Muscle of arm (tissue), 14 donors: ENCODE measurements at places on chromosomes 4 and X.
A peak's percentile ranks its signal among the peaks of the same experiment; 100 is the strongest.

GRCh38 chr4:59676389-59676788, 1523.7 kb upstream of the ADGRL3 start:
- no peak for DNase-seq

DNA sequence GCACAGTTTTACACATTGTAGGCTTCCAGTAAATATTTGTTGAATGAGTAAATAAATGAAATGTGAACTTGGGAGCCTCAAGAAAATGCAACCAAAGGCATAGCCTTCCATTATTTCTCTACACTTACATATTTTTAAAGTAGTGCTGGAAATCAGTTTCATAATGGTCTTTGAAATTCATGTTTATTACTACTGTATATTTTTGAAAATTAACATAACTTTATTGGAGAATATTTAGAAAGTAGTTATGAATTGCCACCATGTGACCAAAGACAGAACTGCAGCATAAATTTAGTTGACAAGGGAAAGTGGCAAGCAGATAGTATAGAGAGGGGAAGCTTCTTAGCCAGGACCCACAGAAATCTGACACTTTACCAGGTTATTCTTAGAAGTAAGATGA, 6.4 kb downstream of the TCEAL8 start:
- peak; percentile 15 for DNase-seq

GRCh38 chr4:67104145-67104544, 441.2 kb downstream of the CENPC start:
- DNase-seq = no peak

DNA sequence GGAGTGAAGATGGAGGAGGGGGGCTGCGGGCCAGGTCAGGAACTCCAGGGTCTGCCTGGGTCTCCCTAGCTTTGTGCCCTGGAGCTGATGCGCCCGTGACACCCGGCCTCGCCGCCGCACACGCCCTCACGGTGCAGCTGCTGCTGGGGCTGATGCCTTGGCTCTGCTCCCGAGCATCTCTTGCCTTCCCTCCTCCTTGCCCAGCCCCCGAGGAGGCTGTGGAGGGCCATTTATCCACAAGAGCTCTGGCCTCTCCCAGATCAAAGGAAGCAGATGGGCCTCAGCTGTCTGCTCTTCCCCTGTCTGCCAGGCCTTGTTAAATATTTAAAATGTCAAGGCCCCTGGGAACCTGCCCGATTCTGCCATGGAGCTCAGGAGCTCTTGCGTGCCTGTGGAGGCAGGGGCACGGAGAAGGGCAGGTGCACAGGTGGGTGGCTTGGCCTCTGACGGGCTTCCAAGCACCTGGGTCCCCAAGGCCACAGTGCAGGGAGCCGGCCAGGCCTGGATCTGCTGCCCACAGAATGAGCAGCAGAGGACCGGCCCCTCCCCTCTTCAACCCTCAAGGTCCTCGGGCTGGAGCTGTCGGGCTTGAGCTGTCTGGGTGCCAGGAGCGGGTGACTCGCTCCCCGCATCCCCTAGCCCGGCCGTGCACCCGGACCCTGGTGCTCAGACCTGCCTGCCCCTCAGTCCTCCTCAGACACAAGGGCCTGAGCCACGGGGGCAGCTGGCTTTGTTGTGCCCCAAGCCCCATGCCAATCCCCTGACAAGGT, 20.3 kb downstream of the ATP2B3 start:
- no peak for DNase-seq

DNA sequence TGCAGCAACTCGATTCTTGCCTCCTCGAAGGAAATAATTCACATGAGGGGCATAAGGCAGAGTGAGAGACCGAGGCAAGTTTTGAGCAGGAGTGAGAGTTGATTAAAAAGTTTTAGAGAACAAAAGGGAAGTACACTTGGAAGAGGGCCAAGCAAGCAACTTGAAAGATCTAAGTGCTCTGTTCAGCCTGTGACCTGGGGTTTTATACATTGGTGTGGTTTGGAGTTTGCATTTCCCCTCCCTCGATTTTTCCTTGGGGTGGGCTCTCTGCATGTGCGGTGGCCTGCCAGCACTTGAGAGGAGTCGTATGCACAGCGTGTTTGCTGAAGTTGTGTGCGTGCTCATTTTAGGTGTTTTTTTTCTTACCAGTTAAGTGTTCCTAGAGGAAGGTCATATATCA, 356.4 kb downstream of the KLHL4 start:
- DNase-seq = no peak

DNA sequence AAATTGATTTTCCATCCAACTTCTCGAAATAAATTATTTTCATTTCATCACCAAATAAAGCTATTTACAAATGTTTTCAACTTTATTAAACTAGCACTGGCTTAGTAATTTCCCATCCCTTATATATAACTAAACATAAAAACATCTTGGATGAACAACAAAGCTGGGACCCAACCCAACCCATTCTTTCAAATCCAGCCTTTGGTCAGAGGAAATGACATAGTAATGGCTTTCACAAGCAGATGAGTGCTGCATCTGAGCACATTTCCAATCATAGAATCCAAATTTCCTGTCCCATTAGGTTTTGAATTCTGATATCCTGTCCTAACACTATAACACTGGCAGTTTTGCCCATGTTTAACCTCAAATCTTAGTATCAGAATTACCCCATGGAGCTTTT, 7.9 kb upstream of the EMCN start:
- DNase-seq = peak; percentile 49

GRCh38 chr4:81148576-81148975, 66.4 kb downstream of the PRKG2 start:
- no peak for DNase-seq

GRCh38 chr4:113328514-113328913, 279.1 kb downstream of the ANK2 start:
- no peak for DNase-seq

GRCh38 chr4:103074744-103075434, 1.7 kb downstream of the SLC9B2 start:
- no peak for DNase-seq

- no peak for DNase-seq
Observed at GRCh38 chrX:74292808-74293123, 11.2 kb upstream of the ZCCHC13 start.

DNA sequence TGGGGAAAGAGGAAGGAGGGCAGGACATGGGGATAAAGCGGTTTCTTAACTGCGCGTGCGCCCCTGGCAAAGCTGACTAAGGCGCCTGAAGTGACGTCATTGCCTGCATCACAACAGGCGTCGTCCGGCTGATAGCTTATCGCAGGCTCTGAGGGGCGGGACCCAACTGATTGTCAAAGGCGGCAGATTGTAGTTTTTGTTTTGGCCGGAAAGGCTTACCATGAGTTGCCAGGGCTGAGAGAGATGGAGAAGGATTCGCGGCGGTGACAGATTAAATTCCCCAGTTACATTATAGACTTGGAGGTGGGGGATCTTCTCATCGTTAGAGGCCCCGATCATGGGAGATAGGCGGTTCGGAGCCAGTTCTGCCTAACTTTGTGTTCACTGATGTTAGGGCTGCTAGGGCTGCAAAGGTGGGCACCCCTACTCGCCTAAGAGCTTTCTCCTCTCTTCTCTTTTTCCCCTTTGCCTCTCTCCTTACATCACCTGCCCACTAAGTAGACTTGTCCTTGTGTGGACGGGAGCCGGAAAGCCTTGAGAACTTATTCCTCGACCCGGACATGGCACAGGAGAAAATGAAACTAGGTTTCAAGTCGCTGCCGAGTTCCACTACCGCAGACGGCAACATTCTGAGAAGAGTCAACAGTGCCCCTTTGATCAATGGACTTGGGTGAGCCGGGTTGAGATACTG, 148.9 kb upstream of the PLAC1 start:
- DNase-seq = peak; percentile 90

DNA sequence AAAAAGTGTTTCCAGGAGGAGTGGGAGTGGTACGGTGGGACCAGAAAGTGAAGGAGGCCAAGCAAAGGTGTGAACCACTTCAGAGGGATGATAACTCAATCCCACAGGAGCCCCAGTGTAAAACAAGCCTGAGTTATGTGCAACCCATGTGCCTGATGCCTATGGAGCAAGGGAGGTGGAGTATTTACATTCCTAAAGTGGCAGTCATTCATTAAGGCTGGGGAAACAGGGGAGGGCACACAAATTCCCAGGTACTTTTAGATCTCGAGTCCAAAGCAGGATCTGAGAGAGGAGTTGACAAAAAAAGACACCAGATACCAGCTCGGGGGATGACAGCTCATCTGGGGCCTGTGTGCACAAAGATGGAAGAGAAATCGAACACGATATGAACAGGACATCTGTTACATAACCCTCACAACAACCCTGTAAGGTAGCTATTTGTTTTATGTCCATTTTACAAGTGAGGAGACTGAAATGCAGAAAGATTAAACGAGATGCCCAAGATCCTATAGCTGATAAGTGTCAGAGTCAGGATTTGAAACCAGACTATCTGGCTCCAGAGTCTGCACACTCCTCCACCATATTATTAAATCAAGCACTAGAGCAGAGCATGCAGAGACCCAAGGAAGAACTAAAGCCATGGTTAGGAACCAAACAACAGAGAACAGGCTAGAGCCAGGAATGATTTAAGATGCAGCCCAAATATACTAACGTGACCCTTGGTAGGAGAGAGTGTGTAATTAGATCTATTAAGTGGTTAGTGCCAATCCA, 91.9 kb upstream of the MAPK10 start:
- DNase-seq = no peak

GRCh38 chr4:76703676-76704075, 194.3 kb downstream of the SOWAHB start:
- no peak for DNase-seq

DNA sequence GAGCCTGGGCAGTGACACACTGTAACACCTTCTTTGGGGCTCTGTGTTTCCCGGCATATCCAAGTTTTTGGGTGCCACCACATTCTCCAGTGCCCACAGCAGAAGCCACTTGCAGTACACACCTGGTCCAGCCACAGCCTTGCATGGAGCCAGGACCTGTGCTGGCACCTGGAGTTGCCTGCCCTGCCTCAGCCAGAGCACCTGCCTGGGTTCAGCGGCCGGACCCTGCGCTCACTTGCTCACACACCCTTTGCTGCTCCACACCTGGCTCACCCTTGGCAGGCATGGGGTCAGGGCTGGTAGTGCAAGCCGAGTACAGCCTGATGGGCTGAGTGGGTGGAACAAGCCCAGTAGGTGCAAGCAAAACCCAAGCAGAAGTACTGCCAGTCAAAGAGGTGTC, 1511.1 kb downstream of the TECRL start:
- DNase-seq = no peak

- no peak for DNase-seq
Observed at GRCh38 chr4:100486496-100486895, 31.3 kb downstream of the EMCN start.

DNA sequence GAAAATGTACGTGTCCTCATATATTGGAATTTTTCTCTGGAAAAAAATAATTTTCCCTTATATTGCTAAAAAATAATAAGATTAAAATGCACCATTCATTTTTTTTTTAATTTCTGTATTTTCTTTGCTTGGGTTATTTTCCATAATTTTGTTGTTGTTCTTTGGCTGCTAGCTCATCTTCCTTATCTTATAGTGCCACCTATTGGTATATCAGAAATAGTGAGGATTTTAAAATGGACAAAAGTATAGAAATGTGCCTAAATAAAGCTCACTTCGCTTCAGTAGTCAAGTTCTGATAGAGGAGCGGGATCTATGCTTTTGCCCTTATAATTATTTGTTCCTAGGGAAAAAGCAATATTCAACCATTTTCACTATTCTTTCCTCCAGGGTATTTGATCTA, 134.8 kb downstream of the NAP1L3 start:
- no peak for DNase-seq

GRCh38 chrX:56232221-56233082, at the start of gene KLF8:
KLF8 (plus strand) TSS chrX:56232356; CDS start chrX:56233335, 979 bp downstream.
- DNase-seq = peak; percentile 8

GRCh38 chrX:15947648-15948317, 93.2 kb upstream of the AP1S2 start:
- no peak for DNase-seq

GRCh38 chr4:178082906-178083305, 640.7 kb upstream of the AGA start:
- no peak for DNase-seq

GRCh38 chrX:103254171-103254824, 657 bp downstream of the TCEAL8 start:
- peak; percentile 62 for DNase-seq

GRCh38 chrX:98405376-98405775, 1521.7 kb downstream of the RPA4 start:
- DNase-seq = no peak

GRCh38 chrX:15881381-15881897, 26.8 kb upstream of the AP1S2 start:
- DNase-seq = no peak

DNA sequence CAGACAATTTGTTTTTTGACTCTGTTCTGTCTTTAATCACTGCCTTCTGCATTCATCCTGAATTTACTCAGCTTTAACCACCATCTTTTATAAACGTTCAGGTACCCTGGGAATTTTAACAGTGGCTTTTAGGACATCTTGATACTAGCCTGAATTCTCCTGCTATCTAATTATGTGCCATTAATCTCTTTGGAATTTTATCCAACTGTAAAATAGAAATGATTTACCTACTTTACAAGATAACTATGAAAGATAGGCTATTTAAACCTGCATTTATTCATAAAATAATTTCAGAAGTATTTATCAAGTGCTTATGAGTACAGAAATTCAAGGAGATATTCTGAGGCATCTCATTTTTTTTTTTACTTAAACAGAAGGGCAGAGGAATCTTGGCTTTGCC, 146.5 kb upstream of the PLAC1 start:
- no peak for DNase-seq

DNA sequence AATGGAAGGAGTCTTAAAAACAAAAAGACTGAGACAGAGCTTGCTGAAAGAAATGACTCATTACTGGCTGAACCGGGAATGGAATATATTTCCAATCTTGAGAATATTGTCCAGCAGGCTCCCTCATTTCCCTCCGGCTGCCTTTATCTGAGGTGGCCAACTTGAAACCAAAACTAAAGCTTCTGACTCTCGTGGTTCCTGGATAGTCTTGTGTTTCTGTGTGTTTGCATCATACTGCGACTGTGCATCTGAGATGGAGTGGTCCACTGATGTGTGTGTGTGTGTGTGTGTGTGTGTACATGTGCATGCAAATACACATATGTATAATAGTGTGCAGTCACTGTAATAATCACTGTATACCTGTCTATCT, 145.6 kb upstream of the SCML1 start:
- DNase-seq = no peak

GRCh38 chrX:100410901-100411801, 1.1 kb upstream of the PCDH19 start:
- DNase-seq = no peak

- no peak for DNase-seq
Observed at GRCh38 chr4:146472404-146472803, 49.3 kb downstream of the SLC10A7 start.

DNA sequence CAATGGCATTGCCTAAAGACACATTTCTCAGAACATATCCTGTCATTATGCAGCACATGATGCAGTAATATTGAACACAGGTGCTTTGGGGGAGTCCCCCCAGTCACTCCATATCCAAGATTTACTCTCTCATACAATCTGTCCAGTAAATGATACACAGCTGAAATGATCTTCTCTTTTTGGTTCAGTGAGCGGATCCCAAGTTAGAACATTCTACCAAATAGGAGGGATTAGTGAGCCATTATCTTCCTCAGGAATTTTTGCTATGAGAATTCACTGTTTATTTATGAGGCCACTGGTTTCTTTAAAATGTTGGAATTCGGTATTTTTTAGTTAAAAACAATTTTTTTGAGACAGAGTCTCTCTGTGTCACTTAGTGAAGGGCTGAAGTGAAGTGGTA, 96.5 kb downstream of the TRAPPC11 start:
- no peak for DNase-seq

- DNase-seq = peak; percentile 0
Observed at GRCh38 chr4:34619531-34620162, 1624.7 kb downstream of the ARAP2 start.
